ENCODE measurements at places on chromosomes 1 and 21.

DNA sequence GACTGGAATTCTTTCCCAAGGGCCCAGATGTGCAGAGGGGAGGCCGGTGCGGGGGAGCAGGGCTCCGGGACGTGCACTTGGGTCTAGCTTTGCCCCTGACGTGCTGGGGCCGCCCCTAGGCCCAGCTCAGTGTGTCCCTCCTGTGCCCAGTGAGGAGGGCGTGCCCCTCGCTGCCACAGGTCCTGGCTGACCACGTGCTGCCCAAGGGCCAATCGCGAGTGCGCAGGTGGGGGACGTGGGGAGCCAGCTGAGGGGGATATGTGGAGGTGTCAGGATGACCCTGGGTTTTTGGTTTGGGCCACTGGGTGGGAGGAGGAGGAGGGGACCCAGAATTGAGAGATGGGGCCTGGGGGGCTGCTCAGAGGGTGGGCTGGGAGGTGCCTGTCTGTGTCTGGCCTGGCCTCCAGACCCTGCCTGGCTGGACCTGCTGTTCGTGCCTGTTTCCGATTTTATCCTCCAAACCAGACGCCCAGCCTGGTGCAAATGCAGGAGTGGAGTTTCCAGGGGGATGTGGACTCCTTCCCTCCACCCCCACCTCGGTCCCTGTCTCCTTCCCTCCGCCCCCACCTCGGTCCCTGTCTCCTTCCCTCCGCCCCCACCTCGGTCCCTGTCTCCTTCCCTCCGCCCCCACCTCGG lies 6.1 kb upstream of the RNF223 start:
- no peak for DNase-seq

GRCh38 chr1:64162151-64162550 lies 41.3 kb upstream of the UBE2U start:
- DNase-seq: no peak

DNA sequence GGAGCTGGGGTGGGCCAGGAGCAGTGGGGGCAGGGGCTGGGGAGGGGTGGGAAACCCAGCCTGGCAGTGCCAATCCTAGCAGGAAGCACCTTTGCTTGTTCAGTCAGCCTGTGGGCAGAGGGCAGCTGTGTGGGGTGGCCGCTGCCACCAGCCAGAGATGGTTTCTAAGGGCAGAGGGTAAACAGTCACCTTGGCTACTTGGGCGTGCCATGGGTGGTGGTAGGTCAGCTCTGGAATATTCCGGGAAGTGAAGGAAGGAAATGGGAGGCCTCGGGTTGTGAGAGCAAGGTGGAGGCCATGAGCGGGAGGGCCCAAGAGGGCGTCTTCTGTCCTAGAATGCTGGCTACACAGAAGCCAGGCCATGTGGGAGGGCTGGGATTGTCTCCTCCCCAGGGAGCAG lies 20.7 kb upstream of the WNT4 start:
- no peak for DNase-seq

- no peak for DNase-seq
These were observed 338.0 kb downstream of the MATN1 start for GRCh38 chr1:30385246-30385995.
